ENCODE measurements at places on chromosomes 12 and 14.

- no peak for DNase-seq
These were observed 32.1 kb upstream of the CSRNP2 start for GRCh38 chr12:51115533-51115932.

DNA sequence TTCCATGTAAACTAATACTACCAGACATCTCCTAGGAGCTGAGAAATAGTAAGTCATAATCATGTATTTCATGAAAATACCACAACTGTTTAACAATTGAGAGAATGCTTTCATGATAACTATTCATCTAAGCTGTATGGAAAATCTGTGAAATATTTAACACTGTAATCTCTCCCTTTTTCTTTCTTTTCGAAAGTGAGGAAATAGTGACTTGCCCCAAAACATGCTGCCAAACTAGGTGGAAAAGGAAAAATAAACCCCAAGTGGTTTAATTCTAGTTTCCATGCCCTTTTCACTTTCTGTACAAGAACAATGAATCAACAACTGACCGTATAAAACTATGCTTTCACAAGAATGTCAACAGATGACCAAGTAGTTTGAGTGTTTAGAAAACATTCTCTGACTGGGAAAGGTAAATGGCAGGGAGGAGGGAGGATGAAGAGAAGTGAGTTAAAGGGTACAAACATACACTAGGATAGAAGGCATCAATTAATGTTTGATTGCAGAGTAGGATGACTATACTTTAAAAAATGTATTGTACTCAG lies 147.5 kb upstream of the AVPR1A start:
- DNase-seq: no peak

GRCh38 chr14:81246461-81247270 lies 25.9 kb upstream of the GTF2A1 start:
- no peak for DNase-seq

DNA sequence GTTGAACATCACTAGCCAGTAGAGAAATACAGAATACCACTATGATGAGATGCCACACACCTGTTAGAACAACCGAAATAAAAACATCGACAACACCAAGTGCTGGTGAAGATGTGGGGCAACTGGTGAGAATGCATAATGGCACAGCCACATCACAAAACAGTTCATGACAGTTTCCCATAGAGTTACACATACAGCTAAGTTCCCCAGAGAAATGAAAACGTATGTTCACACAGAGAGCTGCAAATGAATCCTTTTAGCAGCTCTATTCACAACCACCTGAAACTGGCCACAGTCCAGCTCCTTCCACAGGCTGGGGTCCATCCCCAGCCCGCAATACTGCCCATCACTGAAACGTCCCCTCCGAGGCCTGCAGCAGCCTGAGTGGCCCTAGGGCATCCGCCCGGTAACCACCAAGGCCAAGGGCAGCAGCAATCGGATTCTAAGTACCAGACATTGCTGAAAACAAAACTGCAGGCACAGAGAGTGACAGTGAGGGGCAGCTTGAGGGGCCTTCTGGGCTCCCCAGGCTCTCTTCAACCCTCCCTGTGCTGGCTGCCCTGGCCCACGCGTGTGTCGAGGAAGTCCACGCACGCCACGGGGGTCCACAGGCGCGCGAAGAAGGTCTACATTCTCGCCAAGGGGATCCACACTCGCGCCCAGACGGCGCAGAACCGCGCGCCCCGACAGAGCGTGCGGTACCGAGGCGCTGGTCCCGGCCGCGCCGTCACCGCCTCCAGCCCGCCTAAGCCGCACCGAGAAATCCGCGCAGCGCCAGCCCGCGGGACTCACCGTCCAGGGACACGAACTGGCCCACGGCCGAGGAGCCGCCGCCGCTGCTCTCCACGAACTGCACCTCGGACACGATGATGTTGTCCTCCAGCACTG lies 903 bp downstream of the BRF1 start:
- DNase-seq: no peak

DNA sequence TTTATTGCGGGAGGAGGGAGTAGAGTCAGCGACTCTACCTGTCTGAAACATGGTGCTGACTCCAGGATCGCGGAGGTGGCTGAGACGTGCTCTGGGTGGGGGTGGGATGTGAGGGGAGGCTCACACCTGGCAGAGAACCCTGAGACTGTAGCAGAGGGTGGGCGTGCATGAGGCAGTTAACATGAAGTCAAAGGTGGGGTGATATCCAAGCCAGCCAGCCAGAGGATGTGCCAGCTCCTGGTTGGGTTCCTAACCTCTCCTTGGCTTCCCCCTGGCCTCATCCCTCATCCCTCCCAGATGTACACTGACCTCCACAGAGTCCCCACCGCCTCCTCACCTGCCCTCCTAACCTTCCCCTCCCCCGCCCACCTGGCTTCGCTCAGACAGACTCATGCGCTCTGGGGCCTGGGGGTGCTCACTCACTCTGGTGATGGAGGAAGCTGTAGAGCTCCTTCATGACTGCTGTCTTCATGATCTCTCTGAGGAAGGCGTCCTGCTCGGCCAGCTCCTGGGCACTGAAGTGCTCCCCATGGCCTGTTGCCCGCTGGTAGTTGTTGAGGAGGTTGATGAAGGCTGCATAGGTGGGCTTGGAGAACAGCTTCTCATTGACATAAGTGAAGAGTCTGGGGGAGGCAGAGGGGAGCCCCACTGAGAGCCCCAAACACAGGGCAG lies 9.3 kb downstream of the ENDOU start:
- no peak for DNase-seq

DNA sequence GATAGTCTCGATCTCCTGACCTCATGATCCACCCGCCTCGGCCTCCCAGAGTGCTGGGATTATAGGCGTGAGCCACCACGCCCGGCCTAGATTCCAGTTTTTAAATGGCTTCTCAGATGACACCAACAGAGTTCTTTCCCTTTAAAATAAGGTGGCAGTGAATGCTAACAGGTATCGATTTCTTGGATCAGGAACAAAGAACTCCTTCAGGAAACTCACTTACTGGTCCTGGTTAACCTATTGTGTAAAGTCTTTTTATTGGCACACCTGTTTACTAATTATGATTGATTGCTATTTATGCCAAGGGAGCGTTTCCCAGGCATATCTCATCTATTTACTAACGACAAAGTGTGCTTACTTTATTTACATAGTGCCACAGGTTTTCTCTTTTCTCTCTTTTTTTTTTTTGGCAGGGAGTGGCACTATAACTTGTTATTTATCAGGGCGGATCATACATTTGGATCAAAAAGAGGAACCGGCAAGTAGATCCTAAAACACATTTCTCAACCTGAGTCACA lies 89.7 kb downstream of the GLT1D1 start:
- no peak for DNase-seq

DNA sequence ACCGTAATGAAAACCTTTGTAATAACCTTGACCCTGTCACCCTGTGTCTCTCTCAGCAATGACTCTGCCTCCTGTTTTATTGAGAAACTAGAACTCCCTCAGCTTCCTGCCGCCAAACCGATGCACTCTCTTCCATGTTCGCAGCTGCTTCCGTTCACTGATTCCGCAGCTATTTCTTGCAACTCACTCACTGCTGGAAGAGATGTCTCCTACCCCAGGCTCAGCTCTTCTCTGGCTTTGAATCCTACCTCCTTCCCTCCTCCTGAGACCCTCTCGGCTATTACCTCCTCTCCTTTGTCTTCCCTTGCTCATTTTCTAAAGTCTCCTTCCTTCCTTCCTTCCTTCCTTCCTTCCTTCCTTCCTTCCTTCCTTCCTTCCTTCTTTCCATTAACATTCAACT lies 71.0 kb downstream of the ESRRB start:
- DNase-seq: no peak

DNA sequence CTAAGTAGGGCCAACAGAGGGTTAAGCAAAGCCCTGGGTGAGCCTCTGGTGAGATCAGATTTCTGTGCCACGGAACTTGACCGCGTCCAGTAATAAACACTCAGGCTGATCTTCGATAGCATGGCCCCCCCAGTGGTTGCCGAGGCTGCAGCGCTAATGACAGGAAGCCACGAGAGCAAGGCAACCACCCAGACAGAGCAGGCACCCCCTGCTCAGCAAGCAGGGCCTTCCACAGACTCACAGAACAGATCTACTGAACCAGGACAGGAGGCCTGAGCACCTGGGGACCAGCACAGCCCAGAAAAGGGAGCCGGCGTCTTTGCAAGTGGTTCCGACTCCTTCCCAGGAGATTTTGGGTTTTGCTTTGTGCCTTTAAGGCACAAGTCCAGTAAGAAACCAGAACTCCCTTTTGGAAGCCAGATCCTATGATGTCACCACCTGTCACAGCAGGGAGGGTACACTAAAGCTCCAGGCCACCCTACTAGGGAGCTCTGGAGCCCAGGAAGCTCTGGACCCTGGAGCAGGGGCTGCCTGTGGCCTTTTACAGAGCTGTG lies 42.3 kb downstream of the BCL11B start:
- DNase-seq: no peak

DNA sequence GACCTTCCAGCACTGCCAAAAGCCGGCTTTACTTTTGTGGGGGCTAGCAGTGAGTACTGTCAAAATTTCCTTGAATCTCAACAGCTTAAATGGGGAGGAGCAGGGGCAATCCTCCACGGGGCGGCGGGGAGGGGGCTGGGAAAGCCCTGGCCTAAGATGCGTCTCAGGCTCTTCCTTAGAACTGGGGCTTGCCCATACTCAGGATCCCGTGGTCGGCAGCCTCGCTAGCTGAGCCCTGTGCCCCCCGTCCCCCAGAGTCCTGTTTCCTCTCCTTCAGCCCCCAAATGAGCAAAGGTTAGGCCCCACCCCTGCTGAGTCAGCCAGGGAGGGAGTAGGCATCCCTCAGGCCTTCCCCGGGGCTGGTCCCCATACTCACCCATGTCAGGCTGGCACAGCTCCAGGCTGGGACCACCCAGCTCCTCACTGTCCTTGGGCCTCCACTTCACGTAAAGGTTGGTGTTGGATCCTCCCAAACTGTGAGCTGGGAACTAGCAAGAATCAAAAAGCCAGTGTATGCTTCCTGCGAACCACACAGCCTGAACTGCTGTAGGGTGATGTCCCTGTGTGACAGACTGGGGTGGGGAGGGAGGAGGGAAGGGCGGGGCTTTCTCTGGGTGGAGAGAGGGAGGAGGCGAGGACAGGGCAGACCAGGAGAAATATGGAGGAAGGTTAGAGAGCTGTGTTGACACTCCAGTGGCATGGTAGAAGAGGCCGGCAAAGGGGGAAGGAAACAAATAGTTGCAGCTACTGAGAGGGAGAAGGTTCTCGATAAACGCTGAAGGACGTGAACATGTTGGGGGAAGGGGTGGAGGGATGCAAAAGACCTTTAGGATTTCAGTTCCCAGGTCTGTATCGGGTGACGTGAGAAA lies 5.9 kb upstream of the BAZ2A start:
- DNase-seq: no peak

- no peak for DNase-seq
These were observed 62.6 kb upstream of the BICD1 start for GRCh38 chr12:32043928-32044549.

GRCh38 chr14:104316723-104317491 lies 178.5 kb downstream of the KIF26A start:
- DNase-seq: no peak

GRCh38 chr12:49777800-49778748 lies 36.7 kb downstream of the TMBIM6 start:
- peak; percentile 53 for DNase-seq

DNA sequence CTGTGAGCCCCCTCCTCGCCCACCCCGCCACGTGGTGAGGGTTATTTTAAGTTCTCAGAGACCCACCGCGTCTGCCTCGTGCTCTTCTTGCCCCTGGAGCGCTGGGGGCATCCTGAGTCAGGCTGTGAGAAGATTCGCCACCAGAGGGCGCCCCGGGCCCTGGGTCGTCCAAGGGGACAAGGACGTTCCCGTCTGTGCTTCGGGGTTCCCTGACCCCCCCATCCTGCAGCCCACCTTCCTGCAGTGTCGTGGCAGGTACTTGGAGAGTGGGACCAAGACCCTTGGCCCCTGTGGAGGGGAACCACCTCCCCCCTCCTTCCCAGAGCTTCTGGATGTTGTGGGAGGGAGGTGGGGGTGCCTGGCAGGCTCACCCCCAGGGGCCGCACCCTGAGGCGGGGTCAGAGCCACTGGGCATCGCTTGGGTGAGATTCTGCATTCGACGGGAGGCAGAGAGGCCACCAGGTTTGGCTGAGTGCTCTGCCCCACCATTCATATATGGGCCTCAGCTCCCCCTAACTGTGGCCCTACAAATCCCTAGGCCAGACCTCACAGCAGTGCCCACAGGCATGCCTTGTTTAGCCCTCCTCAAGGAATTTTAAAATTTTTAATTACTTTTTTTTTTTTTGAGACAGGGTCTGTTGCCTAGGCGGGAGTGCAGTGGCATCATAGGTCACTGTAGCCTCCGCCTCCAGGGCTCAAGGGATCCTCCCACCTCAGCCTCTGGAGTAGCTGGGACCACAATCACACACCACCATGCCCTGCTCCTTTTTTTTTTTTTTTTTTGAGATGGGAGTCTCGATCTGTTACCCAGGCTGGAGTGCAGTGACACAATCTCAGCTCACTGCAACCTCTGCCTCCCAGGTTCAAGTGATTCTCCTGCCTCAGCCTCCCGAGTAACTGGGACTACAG lies 17.0 kb downstream of the RHOF start:
- no peak for DNase-seq

DNA sequence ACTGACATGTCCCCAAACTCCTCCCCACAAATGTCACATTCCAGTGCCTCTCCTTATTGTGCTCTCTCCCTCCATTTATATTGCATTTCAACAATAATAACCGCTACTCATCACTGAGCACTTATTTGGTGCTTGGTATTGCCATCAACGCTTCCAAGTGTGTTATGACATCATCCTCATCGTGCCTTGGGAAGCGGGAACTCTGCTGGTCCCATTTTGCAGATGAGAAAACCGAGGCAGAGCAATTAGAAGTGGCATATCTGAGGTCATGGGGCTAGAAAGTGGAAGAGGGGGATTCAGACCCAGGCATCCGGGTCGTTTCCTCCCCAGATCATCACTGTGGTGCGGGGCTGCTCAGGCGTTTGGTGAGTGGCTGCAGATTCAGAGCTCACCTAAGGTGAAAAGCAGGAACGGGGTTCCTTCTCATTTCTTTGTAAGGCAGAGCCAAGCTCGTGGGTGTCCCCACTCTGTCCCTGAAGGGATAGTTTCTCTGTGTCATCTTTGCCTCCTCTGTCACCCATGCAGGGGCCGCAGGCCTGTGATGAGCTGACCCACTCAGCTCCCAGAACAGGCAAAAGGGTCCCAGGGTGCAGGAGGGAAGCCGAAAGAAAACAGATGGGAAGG lies 5.5 kb upstream of the FZD10 start:
- DNase-seq: no peak

- no peak for DNase-seq
These were observed 472.0 kb upstream of the TBX3 start for GRCh38 chr12:115155665-115156645.

- no peak for DNase-seq
These were observed 381.6 kb downstream of the DPF3 start for GRCh38 chr14:72512281-72512680.

GRCh38 chr12:111413442-111414086 lies 7.8 kb downstream of the SH2B3 start:
- DNase-seq: no peak

- no peak for DNase-seq
These were observed 22.2 kb upstream of the GPR132 start for GRCh38 chr14:105087308-105087962.

DNA sequence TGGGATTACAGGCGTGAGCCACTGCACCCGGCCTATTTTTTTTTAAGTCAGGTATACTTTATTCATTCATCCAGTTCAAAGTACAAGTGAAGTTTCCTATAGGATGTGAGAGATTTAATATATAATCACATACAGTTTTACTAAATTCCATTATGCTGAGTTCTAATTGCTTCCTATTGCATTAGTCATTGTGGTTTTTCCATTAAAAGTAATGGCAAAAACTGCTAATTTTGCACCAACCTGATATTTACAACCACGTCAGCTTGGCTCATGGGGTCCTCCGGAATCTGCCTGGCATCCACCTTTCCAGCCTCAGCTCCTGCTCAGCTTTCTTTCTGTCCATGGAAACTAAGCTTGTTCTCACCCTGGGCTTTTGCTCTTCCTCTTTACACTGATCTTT lies 67.0 kb upstream of the CSRP2 start:
- no peak for DNase-seq
